ENCODE measurements at places on chromosomes 2 and 18.
A peak's percentile ranks its signal among the peaks of the same experiment; 100 is the strongest.

GRCh38 chr2:62996534-62997186 is 54.0 kb upstream of the OTX1 start:
- DNase-seq, result no peak

GRCh38 chr2:224163566-224164307 is 124.7 kb upstream of the SERPINE2 start:
- no peak for DNase-seq

DNA sequence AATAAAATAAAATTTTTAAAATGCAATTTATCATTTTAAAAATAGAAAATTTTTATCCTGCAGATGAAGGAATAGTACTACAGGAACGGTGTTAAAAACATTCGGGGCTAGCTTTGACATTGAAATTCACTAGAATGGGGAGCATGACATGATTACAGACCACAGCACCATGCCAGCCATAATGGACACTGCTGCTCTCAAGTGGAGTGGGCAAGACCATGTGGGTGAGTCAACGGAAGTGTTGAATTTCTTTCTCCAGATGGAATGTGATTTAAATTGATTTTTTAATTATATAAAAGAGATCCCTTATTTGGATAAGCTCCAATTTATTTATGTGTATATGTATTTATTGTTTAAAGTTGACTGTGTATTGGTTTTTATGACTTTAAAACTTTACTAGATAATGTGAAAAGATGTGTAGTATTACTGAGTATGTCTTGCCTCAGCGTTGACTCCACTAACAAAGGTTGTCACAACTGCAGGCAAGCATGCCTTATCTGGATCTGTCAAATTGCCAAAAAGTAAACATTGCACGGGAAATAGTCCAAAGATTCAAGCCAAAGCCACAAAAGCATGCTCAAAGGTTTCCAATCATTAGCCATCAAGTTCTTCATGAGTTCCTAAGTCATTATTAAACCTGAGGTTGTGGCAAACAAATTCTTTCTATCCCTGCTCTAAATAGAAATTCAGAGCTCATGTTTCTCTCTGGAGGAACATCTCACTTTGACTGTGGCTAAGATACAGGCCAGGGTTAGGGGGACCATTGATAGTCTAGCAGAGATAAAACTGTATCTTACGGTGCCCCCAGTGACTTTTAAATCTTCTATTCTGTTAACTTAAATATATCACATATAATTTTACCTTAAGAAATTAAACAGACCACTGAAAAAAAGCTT is 536.9 kb downstream of the TMX3 start:
- no peak for DNase-seq

GRCh38 chr2:17208511-17208910 is 309.7 kb downstream of the RAD51AP2 start:
- no peak for DNase-seq

DNA sequence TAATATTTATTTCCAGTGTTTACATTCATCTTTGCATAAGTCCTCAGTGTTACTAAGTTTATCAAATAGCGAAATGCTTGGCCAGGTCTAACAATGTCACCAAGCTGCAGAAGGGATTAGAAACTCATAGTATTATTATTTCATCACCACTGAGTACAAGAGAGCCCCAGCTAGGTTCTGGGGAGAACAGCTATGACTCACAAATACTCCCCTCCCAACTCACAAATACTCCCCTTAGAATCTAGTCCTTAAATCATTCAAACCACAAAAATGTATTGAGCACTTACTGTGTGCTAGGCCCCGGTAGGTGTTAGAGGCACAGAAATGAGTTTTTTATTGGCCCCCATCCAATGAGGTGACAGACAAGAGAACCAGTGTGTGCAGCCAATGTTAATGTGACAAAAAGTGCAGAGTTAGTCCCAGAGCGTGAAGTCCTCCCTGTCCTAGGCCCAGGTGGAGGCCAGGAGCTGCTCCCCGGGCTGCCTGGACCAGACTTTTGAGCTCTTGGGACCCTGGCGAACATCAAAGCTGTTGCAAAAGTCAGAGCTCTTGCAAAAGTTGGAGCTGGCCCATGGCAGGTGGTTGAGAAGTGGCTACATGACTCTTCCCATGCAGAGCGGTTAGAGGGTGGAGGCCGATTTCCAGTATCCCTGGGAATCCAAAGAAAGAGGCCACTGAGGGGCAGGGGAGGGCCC is 9.8 kb downstream of the STEAP3 start:
- DNase-seq, result no peak

DNA sequence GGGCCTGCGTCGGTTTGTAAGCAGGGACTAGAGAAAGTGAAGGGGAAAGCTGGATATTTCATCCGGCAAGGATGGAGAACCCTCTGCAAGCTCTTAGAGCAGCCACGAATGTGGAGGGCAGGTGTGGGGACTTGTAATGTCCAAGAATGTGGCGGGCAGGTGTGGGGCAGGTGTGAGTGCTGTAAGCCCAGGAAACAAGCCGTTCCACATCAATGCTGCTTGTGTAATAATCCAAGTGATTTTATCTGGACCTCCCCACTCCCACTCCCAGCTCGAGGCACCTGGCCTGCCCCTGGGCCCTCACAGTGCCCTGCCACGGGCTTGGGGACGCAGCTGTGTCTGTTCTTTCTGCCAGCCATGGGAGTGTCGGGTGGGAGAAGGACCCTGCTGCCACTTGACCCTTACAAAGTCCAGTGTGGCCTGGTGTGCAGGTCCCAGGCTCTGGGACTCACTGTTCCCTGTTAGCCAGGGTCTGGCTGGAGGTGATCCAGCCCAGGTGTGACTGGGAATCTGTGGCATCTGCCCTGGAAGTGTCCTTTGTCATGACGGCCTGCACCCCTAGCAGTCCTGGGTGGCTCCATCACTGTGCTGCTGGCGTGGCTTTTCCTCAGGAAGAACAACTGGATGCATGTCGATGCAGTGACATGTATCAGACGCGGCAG is 42.8 kb downstream of the SOX11 start:
- DNase-seq, result no peak

DNA sequence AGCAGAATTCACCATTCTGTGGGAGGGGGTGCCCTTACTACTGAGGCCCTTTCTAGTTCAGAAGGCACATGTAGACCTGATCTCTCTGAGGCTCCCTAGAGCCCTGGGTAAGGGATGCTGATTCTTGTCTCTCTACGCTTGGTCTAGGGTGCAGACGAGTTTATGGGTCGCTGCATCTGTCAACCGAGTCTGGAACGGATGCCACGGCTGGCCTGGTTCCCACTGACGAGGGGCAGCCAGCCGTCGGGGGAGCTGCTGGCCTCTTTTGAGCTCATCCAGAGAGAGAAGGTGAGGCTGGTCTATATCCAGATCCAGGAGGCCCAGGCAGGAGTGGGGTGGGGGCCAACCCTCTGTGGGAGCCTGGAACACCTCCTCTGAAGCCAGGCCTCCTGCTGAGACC is 147.2 kb downstream of the DYSF start:
- no peak for DNase-seq

DNA sequence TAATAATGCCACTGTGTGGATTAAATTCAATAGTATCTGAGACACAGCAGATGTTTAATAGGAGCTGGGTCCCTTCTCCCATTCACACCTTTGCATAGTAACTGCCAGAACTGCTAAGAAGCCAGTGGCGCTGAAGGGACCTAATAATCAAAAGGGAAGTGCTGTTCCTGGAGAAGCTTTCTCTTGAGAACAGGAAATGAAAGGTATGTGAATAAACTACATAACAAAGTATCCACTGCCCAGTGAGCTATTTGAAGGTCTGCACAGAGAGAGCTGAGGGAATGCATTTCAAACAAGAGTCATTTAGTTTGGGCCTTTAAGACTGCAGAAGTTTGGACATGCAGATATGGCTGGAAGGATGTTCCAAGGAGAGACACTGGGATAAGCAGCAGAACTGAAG is 56.1 kb upstream of the KIDINS220 start:
- DNase-seq, result no peak

- no peak for DNase-seq
These were observed 60.3 kb upstream of the SP3 start for GRCh38 chr2:174025271-174026121.

GRCh38 chr2:145324748-145325147 is 804.8 kb upstream of the ZEB2 start:
- DNase-seq, result no peak

DNA sequence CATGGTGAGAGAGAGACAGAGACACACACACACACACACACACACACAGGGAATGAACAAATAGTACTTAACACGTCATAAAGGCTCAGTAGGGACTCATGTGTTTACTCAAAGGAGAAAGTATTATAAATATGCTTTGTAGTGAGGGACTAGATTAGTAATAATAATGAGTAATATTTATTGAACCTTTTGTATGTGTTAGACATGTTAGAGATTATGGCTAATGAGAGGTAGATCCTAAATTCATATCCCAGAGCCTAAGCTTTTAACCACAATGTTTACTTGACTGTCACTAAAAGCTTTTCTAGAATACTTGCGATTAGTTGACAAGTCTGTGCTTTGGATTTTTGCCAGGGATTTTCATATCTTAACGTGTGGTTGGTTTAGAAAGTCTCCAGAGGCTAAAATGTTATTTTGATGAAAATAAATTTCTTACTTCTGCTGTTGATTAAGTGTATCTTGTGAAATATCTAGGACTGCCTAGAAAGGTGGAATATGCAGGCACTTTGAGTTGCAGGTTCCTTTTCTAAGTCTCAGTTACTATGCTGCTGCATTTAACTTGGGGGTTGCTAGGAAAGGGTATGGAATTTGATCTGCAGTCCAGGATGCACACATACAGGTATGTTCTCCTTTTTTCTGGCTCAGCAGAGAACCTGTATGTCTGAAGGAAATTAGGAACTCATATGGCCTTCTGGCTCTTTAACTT is 64.5 kb downstream of the UBR3 start:
- DNase-seq, result no peak

- no peak for DNase-seq
These were observed 68.7 kb downstream of the COL4A4 start for GRCh38 chr2:227095346-227095745.

GRCh38 chr2:7819850-7820249 is 862.0 kb upstream of the ID2 start:
- DNase-seq, result no peak

DNA sequence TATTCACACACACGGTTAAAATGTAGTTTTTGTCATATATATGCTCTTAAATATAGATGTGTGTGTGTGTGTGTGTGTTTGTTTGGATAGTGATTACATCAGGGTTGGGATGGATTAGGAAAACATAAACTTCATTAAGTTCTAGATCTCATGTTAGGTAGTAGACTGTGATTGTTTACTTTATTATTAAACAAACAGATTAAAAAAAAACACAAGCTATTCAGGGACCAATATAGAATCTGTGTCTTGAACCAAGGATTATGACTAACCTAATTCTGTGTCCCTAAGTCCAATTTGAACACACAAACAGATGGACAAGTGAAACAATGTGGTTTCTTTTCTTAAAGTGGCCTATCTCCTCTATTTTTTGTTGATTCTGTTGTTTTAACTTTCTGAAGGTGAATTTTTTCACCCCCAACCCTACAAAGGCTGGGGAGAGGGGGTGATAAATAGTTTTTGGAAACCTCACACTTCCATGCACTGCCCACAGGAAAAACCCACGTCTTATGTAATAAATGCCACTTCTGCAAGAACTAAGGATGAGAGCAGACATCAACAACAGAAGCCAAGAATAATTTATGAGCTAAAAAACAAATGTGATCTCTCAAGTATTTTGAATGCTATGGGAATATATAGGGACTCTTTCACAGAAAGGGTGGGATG is 40.7 kb downstream of the IL1R2 start:
- DNase-seq, result no peak

DNA sequence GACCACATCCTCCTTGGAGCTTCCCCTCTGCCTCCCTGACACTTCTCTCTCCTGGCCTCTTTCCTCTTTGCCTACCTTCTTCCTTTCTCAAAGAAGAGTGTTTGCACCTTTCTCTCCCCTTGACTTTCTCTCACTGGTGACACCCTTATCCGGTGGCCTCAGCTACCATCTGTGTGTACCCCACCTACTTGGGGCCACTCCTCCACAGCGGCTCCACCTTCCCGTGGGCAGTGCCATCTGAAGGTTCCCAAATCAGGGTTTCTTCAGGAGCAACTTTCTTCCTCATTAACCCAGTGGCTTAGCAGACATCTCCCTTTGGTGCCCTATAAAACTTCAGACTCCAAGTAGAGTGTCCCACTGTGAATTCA is 5.3 kb upstream of the NCL start:
- no peak for DNase-seq

- DNase-seq, result no peak
These were observed 1.5 kb upstream of the RUFY4 start for GRCh38 chr2:218067523-218067922.

DNA sequence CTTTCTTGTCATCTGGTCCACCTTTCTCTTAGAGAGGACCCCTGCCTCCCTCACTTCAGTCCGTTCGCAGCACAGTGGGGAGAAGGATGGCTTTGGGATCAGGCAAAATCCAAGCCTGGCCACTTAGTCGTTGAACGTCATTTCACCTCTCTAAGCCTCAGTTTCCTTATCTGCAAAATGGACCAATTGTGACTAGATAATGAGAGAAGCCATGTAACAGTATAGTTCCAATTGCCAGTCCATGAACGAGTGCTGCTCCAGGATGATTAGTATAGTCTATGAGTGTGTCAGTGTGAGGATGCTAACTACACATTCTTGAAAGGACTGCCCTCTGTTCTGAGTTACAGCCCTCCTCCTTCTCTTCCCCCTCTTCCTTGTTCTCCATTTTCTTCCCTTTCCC is 1.1 kb downstream of the INHA start:
- DNase-seq, result no peak

- DNase-seq, result no peak
These were observed 34.7 kb downstream of the SFXN5 start for GRCh38 chr2:73036766-73037165.

DNA sequence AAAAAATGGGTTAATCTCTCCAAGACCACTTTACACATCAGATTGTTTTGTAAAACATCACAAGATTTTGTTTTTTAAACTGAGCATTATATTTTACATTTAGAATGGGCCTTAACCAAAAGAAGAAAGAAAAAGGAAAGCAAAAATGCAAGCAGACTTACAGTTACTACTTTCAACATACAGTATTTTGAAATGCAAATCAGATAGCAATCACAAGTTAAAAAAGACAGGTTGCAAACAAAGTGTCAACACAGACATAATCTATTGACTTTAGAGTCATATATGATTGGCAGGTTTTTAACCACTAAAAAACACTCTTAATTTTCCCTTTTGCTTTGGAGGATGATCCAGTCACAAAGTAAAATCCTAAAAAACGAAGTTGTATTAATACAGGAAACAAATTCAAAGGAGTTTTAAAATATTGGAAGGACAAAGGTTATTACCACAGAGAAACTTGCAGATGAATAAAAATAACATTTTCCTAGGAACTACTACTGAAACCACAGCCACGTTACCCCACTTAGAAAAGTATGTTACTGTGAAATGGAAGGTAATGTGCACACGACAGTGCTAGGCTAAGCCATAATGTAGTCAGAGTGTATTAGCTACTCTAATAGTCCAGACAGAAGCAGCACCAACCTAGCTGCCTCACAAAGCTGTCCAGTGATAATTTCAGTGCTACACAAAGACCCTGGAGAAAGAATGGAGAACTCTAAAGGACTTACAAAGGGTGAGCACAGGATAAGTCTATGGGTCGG is 22.9 kb downstream of the DARS1 start:
- DNase-seq, result peak; percentile 8

- no peak for DNase-seq
These were observed 286.2 kb downstream of the ZNF516 start for GRCh38 chr18:76208678-76209306.

- no peak for DNase-seq
These were observed 77.3 kb downstream of the AGAP1 start for GRCh38 chr2:235570966-235571692.

- no peak for DNase-seq
These were observed 18.6 kb downstream of the COLEC11 start for GRCh38 chr2:3613524-3613905.

- no peak for DNase-seq
These were observed 56.7 kb upstream of the EML6 start for GRCh38 chr2:54666634-54667265.

GRCh38 chr2:138502255-138503086 is 901 bp downstream of the SPOPL start:
- no peak for DNase-seq

Data from activated CD4-positive, alpha-beta T cell treated with anti-CD3 and anti-CD28 coated beads for 4 hours (primary cell).